B cell (primary cell): ENCODE measurements at places on chromosomes 3 and 15. TPM values are rescaled to one million over a fixed set of nuclear protein-coding genes. Genes with fewer than 3 reads are reported as not detected.

DNA sequence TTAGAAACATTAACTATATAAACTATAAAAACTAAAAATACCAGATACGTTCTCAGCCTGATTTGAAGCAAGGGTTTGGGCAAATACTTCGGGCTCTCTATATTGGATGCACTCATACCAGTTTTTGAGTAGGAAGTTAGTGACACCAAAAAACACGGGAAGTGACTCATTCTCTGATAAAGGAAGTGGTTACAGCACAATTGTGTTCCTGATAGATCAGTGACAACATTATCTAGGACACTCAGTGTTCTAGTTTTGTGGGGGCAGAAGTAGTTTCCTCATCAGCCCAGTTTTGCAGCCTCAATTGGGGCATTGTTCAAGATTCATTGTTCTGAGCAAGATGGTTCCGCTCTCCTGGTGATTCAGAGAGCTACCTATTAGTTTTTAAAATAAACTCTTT lies 469.6 kb upstream of the DPPA4 start:
- no peak for DNase-seq

GRCh38 chr15:68417897-68418296 lies 14.1 kb downstream of the ITGA11 start:
- DNase-seq = no peak

GRCh38 chr15:51493892-51494291 lies 128.7 kb downstream of the DMXL2 start:
- no peak for DNase-seq

DNA sequence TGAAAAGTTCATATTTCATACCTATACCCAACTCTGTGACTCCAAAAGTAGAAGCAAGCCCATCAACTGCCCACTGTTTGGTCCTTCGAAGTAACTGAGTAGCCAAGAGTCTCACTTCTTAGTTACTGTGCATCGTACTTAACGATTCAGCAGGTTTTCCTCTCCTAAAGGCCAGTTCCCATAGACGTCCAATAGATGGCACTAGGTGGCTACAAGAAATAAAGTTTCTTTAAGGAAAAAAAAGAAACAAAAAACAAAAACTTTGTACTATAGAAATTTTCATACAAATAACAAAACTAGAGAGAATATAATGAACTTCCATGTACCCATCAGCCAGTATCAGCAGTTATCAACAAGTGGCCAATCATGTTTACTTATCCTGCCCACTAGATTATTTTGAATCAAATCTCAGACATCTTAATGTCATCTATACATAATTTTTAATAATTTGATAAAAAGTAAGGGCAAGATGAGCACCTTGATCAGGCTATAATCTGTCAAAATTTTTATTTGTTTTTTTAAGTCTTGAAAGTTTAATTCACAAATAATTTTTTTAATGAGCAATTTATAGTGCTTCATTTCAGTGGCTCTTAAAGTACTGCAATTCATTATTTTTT lies 63.8 kb upstream of the ACP3 start:
- DNase-seq = peak; percentile 36

Gene MEX3B
- total RNA-seq = 0.59 and 0.63 TPM in 2 replicates

Gene CISH
- 2.3 and 2.4 TPM in 2 replicates for total RNA-seq

DNA sequence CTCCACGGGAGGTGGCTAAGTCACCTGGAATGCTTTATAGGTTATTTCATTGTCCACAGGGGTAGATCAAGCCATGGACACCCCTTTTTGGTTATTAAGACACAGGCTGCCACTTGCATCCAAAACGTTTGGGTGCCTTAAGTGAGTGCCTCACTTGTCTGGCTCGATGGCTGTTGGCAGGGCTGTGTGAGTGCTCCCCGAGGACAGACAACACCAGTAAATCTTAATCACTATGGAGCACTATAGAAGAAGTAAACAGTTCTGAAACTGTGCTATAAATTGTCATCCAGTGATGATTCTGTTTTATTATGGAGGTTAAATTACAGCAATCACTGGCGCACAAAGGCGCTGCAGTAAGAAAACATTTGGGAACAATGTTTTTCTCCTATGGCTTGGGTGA lies 215.5 kb downstream of the CACNA2D3 start:
- no peak for DNase-seq

- DNase-seq = peak; percentile 75
These were observed 95.5 kb downstream of the CCNL1 start for GRCh38 chr3:157064402-157064801.

Gene OSBPL10
- 310 and 317 TPM in 2 replicates for total RNA-seq

Gene AGBL1
- total RNA-seq = not detected in 2 replicates

DNA sequence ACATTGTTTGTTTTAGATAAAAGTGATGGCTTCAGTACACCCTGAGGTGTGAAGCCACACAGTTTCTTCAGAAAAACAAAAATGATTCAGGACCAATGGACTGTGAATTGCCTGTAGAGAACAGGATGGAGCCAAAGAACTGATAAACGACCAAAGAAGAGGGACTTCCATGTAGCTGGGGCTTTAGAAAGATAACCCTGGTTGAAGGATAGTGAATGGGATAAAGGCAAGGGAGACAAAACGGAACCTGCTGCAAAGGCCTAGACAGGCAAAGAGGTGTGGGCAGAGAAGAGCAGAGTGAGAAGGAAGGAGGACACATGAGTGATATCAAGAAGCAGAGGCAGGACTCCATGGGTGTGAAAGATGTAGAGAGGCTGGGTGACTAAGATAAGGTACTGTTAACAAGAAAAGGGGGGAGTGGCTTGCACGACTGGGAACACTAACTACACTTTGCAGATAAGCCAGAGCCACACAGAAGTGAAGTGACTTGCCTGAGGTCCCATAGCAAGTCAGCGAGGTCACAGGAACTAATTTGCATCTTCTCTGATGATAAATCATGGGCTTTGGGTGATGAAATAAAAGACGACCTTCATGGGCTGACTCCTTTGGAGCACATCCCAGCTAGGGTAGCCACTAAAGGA lies 44.3 kb downstream of the RAB6B start:
- DNase-seq = no peak

Gene ARPC4
- total RNA-seq = 174 and 179 TPM in 2 replicates

Gene PTPN9
- total RNA-seq = 15.5 and 19.9 TPM in 2 replicates

Gene IL12A
- total RNA-seq = 4.3 and 6.1 TPM in 2 replicates

GRCh38 chr3:94787734-94788270 lies 724.9 kb downstream of the NSUN3 start:
- no peak for DNase-seq

DNA sequence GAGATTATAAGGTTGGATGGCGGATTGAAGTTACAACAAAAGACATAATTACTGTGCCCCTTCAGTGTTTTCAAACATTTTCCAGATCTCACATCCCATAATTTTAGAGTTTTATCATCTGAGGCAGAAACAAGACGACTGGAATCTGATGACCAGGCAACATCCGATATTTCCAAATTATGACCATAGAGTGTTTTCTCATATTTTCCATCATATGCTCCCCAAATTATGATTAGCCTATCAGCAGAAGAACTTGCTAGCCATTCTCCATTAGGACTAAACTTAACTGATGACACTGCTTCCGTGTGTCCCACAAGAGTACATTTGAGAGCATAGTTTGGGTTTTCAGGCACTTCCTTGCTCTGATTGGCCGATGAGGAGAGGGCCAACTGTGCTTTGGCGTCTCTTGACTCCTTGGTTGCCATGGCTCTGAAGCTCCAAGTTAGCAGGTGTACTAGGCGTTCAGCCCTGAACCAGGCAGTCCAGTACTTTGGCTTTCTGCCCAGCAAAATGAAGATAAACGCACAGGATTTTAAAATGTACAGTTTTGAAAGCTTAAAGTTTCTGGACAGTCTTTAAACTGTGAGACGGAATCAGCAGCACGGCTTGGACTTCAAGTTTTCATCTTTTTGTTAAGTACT lies 638 bp downstream of the WDR5B start:
- peak; percentile 70 for DNase-seq

Gene GADL1
- not detected in 2 replicates for total RNA-seq

Gene SNUPN
- 19.6 and 23.5 TPM in 2 replicates for total RNA-seq

GRCh38 chr3:14885307-14885706 lies 62.1 kb upstream of the NR2C2 start:
- no peak for DNase-seq

Gene MAN2C1
- total RNA-seq = 227 and 229 TPM in 2 replicates

DNA sequence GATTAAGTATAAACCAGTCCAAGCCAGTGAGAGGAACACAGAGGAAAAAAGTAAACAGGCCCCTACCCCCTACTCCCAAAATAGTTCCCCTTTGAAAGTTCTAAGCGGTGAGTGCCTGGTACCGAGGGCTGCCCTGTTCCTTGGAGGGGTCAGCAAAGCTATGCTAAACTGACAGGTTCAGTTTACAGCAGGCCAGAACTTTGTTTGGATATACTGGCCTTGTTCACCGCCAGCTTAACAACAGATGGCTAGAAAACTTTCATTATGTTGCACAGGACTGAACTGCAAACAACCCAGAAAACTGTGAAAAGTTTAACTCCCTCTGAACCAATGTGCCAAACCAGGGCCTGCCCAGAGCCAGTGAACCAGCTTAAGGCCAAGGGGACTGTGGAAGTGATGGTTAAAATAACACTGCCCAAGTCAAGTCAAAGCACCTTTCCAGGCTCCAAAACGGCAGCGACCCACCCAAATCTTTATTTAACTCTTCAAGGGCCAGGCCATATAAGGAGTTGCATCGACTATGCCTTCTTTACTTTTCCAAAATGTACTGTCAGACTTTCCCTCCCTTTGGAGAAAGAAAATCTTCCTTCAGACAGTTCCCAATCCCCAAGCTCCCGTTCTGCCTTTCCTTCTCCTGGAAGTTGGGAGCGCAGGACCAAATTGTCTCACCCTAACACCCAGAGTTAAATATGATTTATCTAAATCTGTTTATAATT lies 448.0 kb downstream of the FOXP1 start:
- no peak for DNase-seq

Gene SLC9C1
- 0.41 and 0.49 TPM in 2 replicates for total RNA-seq

GRCh38 chr3:180626844-180627243 lies 24.9 kb downstream of the TTC14 start:
- DNase-seq = no peak

DNA sequence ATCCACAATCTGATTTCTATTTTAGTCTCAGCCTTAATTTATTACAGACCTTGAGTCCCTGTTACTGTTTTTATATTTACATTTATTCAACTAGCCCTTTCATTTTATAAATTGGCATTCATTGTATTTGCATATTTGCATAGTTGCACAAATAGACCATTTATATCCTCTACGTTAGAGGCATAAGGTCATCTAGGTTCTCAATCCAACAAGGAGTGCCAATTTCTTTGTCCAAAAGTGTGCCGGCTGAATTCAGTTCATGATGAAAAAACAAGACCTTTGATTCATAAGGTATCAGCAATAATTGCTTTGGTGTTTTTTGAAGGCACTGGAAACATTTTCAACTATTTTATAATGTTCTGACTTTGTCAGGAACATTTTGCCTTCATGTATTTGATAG lies 33.9 kb upstream of the NANOGP8 start:
- no peak for DNase-seq

DNA sequence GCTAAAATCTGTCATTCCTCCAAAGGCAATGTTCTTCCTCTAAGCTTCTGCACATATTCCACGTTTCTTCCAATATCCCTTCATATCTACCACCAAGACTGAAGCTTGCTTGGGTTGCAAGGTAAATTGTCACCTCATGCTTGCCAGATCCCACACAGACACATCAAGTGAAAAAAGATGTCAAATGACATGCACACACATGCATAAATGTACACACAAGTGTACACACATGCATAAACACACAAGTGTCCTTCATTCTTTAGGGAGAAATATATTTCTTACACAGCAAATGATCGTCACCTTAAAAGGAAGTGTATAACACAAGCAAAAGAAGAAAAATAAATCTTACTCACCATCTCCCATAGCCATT lies 59.4 kb downstream of the CLASP2 start:
- DNase-seq = no peak

DNA sequence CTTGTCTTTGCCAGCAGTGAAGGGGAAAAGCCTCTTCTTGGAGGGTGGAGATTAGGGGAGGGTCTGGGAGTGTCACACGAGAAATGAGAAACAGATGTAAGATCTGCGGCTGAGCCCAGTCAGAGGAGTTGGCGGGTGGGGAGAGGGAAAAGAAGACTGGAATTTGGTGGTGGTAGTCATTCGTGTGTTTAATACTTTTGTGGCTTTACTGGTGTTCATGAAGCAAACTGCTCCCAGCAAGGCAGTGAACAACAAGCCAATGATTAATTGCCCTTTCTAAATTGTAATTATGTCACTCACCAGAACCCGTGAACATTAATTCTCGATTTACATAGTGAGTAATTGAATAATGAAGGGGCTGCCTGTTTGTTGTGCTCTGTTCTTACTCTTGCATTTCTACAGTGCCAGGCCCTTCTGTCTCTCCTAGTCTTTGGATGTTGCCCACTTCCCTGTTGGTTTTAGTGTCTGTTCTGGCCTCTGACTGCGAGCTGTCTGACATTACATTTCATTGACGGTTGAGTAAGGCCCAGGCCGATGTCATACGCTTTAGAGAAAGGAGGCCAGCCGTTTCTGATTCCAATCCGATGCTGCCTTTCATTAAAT lies 78.0 kb downstream of the CHCHD6 start:
- DNase-seq = no peak

DNA sequence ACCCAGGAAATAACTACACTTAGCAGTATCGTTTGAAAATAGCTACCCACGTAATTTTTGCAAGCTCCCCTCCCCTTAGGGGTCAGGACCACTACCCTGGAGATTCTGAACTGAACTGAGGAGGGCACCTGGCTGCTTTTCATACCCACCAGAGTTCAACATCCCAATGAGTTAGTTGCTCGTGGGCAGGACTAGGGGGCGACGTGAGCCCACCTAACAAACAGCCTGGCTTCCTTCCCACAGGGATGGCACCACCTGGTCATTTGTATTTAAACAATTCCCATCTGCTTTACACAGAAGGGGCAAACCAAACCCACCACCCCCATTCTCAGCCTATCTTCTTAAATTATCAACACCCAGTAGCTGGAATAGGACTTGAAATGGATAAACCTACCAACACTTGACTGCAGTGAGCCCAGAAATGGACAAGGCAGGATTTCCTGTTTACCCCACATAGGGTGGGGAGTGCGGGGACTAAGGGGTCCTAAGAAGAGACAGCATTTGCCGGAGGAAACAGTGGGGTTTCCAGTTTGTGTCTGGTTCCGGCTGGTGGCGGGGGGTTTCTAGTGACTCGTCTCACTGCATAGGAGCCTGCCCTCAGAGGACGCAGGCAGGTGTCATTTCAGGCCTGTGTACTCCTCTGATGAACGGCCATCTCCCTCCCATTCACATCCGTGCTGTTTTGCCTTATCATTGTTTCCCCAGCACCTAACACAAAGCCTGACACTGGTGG lies 11.6 kb upstream of the VGLL4 start:
- DNase-seq = peak; percentile 16

DNA sequence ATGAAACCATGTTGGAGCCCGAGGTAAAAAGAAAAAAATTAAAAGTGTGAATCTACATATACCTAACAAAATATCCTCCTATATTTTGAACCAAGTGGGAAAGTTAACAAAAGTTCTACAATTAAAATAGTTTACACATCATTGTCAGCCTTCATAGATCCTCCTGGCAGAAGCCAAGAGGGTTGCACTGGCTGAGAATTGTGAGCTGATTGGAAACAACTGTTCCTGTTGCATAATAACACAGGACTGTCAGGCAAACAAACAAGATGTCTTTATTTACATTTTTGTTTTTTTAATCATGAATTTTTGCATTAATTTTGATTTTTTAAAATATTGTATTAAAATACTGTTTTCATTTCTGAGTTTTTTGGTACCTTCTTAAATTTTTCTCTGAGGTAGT lies 215.2 kb upstream of the MME start:
- DNase-seq = no peak

- DNase-seq = no peak
These were observed 13.9 kb downstream of the AADAC start for GRCh38 chr3:151827816-151828215.

Gene CHCHD4
- total RNA-seq = 5.1 and 8.0 TPM in 2 replicates

Gene CXCR6
- total RNA-seq = not detected in 2 replicates

Gene LRRC3B
- not detected in 2 replicates for total RNA-seq

- no peak for DNase-seq
These were observed 2.6 kb downstream of the ITGB5 start for GRCh38 chr3:124884474-124885101.
